Left cardiac atrium (tissue), 4 donors: ENCODE measurements at places on chromosomes 4 and X. TPM values are rescaled to one million over a fixed set of nuclear protein-coding genes. Genes with fewer than 3 reads are reported as not detected.

EREG gene
- 0.84 TPM for total RNA-seq

CT83 gene
- total RNA-seq, result not detected

DMD gene
- total RNA-seq, result 137 TPM

RNF4 gene
- 37.0 TPM for total RNA-seq

NSG1 gene
- total RNA-seq, result 16.8 TPM

STOX2 gene
- total RNA-seq, result 9.1 TPM

SCML2 gene
- 1.8 TPM for total RNA-seq

TTC29 gene
- 0.18 TPM for total RNA-seq

GPR173 gene
- 1.3 TPM for total RNA-seq

COX18 gene
- 13.8 TPM for total RNA-seq

INPP4B gene
- total RNA-seq, result 11.0 TPM

PDLIM3 gene
- total RNA-seq, result 692 TPM

KLHL13 gene
- 6.8 TPM for total RNA-seq

PCDH10 gene
- total RNA-seq, result 0.32 TPM

TLR3 gene
- 5.3 TPM for total RNA-seq

KCND1 gene
- 0.99 TPM for total RNA-seq

ERAS gene
- total RNA-seq, result not detected

PASD1 gene
- total RNA-seq, result not detected

TLR1 gene
- 6.9 TPM for total RNA-seq

ZAR1 gene
- not detected for total RNA-seq

PCDH11X gene
- total RNA-seq, result 0.29 TPM

SHOX gene
- not detected for total RNA-seq

NAP1L2 gene
- total RNA-seq, result 7.7 TPM

GABRE gene
- total RNA-seq, result 14.7 TPM

GPR50 gene
- total RNA-seq, result not detected

TRIML2 gene
- not detected for total RNA-seq

PTCHD1 gene
- 0.03 TPM for total RNA-seq

CT45A8 gene
- total RNA-seq, result not detected

TCEAL3 gene
- total RNA-seq, result 25.3 TPM

SPP1 gene
- 11.5 TPM for total RNA-seq

TSPYL2 gene
- 37.4 TPM for total RNA-seq

PAGE4 gene
- not detected for total RNA-seq

ADH5 gene
- total RNA-seq, result 136 TPM

P2RY8 gene
- 3.0 TPM for total RNA-seq

MAGED4B gene
- 2.2 TPM for total RNA-seq

FAM9B gene
- not detected for total RNA-seq

CFAP299 gene
- not detected for total RNA-seq

FRMD7 gene
- not detected for total RNA-seq

CSAG3 gene
- total RNA-seq, result not detected

ART3 gene
- 23.4 TPM for total RNA-seq

ARAP2 gene
- total RNA-seq, result 4.8 TPM

MED14 gene
- total RNA-seq, result 28.3 TPM

ADAMTS3 gene
- 1.2 TPM for total RNA-seq

MRPS18C gene
- 53.0 TPM for total RNA-seq

OCIAD2 gene
- total RNA-seq, result 9.2 TPM

MAGEB17 gene
- total RNA-seq, result not detected

GLOD5 gene
- not detected for total RNA-seq

SLC34A2 gene
- 0.18 TPM for total RNA-seq

SHROOM2 gene
- 2.7 TPM for total RNA-seq

SMS gene
- 49.0 TPM for total RNA-seq

STK32B gene
- total RNA-seq, result 0.52 TPM

GC gene
- total RNA-seq, result not detected

GUCY1B1 gene
- 14.4 TPM for total RNA-seq

PNMA6A gene
- total RNA-seq, result 1.6 TPM

UCP1 gene
- total RNA-seq, result 1.1 TPM

GJB1 gene
- not detected for total RNA-seq

NDST3 gene
- not detected for total RNA-seq

AASDH gene
- 6.9 TPM for total RNA-seq

WDR17 gene
- total RNA-seq, result 1.4 TPM

FGFR3 gene
- total RNA-seq, result 5.4 TPM
